ENCODE measurements at places on chromosomes 1 and 21.

DNA sequence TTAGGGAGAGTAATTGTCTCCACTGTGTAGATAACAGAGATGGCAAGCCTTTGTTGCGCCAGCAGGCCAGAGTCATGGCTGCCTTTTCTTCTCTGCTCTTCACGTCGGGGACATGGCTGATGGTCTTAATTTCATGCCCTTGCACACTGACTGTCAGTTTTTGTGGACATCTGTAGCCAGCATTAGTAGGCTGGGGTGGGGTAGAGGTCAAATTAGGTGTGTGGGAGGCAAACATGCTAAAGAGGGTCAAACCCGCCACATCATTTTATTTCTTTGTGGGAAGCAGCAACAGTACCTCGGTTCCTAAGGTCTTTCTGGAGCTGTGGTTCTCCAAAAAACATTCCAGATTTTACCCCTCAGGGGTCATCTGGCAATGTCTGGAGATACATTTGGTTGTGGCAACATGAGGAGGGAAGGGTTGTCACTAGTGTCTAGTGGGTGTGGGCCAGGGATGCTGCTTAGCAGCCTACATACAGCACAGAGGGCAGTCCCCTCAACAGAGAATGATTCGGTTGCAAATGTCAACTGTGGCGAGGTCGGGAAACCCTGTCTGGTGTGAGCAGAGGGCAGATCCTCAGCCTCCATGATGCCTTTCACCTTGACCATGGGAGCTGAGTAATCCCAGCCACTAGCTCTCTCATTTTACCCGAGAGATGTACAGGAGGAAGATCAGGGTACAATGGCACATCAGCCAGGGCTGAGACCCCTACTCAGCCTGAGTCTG is 14.7 kb downstream of the RUNX1 start:
- DNase-seq: no peak

DNA sequence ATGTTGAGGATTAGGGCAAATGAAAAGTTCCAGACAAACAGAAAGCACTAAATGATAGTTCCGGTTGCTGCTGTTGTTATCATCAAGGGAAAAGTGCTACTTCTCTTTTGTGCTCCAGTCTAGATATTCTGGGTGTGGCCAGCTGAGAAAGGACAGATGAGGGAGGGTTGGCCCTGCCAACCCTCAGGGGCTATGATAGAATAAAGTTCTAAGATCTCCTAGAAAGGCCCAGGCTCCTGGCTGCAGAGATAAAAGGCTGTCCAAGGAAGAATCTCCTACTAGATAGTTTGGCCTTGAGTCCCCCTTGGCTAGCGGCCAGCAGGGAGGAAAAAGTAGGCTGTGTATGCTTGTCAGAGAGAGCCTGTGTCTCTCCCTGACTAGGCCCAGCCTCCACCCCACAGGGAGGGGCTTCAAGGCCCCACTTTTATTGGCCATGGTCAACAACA is 31.5 kb downstream of the RIMS3 start:
- DNase-seq: no peak

GRCh38 chr1:230781594-230781993 is 34.4 kb downstream of the CAPN9 start:
- DNase-seq: no peak

GRCh38 chr1:162670928-162671663 is 38.8 kb downstream of the DDR2 start:
- DNase-seq: no peak

GRCh38 chr1:79955966-79956365 is 949.4 kb upstream of the ADGRL4 start:
- no peak for DNase-seq

DNA sequence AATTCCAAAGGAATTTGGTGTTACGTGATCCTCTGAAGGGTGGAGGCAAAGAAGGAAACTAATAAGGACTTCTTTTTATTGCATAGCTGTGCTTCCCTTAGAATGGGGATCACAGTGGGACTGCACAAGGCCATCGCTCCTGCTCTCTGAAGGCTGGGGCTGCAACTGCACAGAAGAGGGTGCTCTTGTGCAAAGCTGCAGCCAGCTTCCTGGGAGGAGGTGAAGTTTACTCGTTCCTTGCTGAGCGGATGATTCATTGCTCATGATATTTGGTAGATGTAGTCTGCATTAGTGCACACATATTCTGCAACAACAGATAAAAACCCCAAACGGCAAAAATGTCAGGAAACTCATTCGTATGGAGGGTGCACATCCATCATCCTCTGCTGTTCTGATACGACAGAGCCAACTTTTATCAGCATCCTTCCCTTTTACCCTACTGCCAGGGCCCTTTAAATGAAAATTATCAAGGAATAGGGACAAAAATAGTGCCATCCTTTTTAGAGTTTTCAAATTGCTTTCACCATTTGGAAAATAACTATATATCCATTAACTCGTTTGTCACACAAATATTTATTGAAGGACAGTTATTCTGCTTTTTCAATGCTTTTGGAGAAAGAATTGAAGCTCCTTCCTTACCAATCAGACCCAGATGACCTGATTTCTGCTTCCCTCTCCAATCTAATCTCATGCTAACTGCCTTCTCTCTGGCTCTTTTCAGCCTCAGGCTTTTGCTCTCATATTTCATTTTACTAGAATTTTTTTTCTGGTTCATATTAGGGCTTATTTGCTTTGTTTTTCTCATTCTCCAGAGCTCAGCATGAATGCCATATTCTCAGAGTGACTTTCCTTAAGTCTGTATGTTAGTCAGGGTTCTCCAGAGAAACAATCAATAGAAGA is 263.6 kb downstream of the DUSP10 start:
- DNase-seq: peak; percentile 3

DNA sequence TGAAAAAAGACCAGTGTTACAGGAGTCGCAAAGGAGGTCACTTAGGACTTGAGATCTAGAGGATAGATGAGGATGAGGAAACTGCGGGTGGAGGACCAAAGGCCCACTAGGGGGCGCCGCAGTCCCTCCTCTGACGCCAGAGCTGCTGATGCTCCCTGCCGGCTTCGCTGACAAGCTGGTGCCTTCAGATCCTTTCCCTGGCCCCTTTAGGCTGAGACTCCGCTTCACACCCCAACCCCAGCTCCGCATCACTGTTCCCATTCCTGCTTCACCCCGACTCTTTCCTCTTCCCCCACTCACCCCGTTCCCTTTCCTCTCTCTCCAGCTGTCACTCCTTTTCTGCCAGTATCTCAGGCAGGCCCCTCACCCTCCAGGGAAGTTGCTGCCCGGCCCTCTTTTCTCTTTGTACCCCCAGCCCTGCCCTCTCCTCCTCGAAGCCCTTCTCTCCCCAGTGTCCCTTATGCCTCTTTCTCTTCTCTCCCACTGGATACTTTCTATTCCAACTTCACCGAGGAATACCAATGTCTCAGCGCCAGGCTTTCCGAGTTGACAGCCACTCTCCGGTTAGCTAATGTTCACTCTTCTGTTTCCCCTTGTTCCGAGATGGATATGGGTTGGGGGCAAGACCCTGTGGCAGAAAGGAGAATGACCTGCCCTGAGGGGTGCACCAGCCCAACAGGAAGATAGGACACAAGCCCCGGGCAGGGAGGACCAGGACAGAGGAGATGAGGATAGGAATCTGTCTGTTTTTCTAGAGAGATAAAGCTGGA is 4.5 kb downstream of the KCNJ9 start:
- DNase-seq: peak; percentile 74

GRCh38 chr1:7702365-7702764 is 68.7 kb upstream of the VAMP3 start:
- DNase-seq: no peak

GRCh38 chr1:155182052-155182550 is 8.5 kb downstream of the TRIM46 start:
- no peak for DNase-seq

- DNase-seq: no peak
Observed at GRCh38 chr1:58443986-58444868, 102.3 kb downstream of the OMA1 start.

- no peak for DNase-seq
Observed at GRCh38 chr1:206030191-206030590, 6.5 kb upstream of the CTSE start.

DNA sequence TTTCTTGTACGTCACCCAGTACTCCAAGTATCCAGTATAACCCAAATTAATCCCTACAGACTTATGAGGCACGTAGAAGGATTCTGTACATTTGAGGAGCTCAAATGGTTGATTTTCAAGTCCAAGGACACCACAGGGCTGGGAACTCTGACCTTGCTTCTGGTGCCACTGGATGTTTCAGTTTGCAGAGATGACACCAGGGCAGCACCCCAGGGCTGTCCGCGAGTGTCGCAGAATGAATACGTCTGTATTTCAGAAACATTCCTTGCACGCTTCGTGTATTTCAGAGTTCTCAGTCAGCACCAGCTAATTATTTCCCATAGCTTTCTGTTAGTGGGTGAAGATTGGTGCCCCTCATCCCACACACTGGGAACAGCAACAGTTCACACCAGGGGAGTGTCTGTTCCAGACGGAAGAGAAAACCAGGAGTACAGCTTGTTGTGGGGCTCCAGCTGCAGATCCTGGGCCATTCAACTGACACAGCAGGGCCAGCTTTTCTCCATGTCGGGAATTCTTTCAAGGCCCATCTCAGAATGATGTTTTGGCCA is 159.2 kb downstream of the RHOU start:
- DNase-seq: no peak

GRCh38 chr1:3903141-3904005 is 3.3 kb upstream of the C1orf174 start:
- no peak for DNase-seq

DNA sequence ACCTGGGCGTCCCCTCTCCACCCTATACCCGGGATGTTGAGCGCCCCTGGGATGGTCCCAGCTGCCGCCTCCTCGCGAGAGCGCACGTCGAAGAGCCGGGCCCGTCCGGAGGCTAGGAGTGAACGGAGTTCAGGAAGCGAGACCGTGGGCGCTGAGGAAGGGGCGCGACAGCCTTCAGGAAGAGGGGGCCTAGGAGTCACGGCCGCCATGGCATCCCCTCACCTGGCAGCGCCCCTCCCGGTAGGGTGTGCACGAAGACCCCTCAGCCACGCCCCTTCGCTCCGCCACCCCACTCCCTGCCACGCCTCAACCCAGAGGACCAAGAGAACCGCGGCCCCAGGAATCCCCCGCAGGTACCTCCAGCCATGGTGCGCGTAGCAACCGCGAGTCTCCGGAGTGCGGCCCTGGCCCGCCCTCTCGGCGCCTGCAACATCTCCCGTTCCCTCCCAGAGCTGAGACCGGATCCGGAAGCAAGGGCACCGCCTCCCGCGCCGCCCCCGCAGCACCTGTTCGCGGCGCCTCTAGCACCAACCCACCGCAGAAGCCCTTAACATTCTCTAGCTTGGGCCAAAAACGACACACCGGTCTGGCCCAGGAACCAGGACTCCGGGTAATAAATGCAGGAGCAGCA is at the start of gene TSTD1:
Gene TSTD1, minus strand, starts transcription at position 442 of the 631 bp plus-strand sequence. Its CDS starts 75 bp downstream, at position 367.
- DNase-seq: peak; percentile 83

GRCh38 chr1:55833529-55834091 is 618.4 kb upstream of the USP24 start:
- no peak for DNase-seq

DNA sequence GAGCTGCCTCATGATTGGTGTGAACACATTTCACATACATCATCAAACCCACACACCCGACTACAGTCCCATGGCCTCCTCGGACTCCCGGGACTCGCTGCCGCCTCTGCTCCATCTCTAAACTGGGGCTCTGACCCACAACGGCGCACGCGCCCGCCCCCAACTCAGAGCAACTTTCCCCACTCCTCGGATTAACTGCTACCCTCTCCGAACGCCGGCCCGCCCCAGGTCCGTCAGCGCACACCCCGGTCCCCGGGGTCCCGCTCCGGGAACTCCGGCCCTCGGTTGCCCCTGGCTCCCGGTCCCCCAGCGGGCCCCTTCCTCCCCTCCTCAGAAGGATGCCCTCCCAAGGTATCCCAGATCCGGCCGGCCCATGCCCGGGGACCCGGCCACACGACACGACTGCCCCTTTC is 740 bp downstream of the DSTYK start:
- DNase-seq: no peak

DNA sequence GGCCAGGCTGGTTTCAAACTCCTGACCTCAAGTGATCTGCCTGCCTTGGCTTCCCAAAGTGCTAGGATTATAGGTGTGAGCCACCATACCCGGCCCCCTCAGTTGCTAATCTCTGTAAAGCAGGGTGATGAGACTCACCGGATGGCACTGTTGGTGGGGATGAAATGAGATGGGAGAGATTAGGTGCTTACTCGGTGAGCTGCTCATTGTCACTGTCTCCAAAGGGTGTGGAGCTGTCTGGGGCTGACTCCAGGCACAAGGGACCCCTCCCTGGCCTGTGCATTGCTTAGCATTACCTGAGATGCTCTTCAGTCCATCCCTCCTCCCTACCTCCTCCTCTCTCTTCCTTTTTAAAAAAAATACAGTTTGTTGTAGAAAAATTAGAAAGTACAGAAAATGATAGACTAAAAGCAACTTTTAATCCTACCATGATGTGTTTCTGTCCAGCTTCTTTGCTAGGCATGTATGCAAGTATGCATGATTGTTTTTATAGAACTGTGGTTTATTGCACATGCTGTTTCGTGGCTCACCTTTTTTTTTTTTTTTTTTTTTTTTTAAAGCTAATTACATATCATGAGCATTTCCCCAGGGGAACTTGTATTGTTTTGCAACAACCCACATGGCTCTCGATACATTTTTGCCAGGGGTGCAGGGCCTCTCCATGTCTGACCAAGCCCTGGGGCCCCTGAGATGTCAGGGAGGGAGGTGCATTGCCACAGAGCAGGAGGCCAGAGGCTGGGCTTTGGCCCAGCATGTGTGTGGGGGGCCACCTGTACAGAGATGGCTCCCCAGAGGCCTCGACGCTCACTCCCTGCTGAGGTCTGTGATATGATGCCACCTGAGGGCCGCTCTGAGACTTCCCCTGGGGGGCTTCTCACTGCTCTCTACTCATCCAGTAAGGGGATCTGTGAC is 55.4 kb downstream of the ARHGEF10L start:
- no peak for DNase-seq

GRCh38 chr21:31677047-31677446 is 17.6 kb downstream of the SOD1 start:
- no peak for DNase-seq

- DNase-seq: no peak
Observed at GRCh38 chr1:165629151-165629550, 1.9 kb upstream of the MGST3 start.

- DNase-seq: no peak
Observed at GRCh38 chr1:215651867-215652266, 84.8 kb downstream of the KCTD3 start.

DNA sequence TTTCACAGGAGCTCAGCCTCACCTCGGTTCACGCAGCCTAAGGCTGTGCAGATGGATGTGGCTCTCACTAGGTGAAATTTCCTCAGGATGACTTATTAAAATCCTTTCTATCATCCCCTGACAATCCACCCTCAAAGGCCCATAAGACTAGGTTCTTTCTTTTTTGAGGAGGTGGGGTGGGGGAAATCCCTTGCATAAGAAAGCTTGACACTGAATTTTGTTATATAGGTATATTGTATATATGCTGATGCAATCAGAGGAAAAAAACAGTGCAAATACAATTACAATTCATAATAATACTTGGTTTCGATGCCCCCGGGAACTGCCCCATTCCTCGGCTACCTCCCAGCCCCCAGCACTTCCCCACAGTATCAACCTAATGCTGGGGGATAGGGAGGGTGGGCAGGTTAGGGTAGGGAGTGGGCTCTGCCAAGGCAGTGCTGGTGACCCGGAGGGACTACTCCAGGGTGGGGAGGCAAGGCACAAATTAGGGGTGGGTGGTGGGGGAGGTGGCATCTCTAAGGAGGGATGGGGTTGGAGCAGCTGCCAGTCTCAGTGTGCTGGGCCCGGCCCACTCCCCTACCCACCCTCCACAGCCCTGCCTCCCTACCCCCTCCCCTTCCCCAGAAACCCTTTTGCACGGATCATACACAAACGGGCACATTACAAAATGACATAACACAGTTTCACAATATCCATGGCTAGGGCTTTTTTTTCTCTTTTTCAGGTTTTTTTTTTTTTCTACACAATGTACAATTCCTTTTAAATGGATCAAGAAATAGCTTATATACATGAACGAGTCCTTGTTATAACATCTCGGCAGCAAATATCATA is 30.9 kb downstream of the SLC27A3 start:
- DNase-seq: no peak
